H54 (cell line): ENCODE measurements at places on chromosomes 7 and 10.

- DNase-seq = no peak
Observed at GRCh38 chr10:17003651-17004286, 125.8 kb downstream of the CUBN start.

DNA sequence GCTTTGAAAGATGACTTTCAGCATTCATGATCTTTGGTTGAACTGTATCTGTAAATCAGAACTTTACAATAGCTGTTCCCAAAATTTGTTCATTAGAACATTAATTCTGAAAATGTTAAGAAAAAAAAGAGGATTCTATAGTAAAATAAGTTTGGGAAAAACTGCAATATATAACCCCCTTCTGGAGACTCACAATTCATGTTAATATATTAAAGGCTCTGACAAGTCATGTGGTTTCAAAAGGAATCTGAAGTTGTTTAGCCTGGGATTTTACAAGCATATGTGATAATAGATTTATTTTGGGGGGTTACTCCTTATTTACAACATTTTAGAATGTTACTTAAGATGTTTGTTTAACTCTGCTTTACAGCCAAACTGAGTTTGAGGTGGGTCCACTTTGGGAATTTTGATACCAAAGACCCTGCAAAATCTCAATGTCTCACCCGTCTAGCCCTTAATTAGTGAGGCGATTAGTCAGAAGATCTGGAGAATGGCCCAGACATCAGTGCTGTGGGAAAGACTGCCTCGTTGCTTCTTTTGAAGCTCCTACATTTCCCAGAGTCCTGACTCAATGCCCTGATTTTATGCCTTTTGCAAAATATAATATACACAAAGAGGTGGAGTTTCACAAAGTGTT is 40.0 kb downstream of the CDK1 start:
- no peak for DNase-seq

DNA sequence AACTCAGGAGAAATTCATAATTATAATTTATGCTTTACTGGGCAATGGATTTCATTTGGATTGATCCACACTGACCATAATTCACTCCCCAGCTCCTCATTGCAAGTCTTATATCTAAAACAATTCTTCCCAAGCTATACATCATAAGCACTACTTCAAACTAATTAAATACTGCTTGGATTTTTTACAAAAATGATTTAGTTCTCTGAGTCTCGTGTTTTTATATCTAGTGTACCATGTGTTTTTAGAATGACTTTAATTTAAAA is 443.8 kb downstream of the GPAM start:
- no peak for DNase-seq

- DNase-seq = no peak
Observed at GRCh38 chr10:35456153-35456720, 119.9 kb downstream of the CCNY start.

- DNase-seq = no peak
Observed at GRCh38 chr10:97943294-97943693, 87.1 kb downstream of the CRTAC1 start.

- no peak for DNase-seq
Observed at GRCh38 chr7:19107356-19108146, 9.9 kb downstream of the TWIST1 start.
